ENCODE measurements at places on chromosomes 13 and 19.

GRCh38 chr13:100608906-100609305 lies 20.3 kb upstream of the GGACT start:
- DNase-seq = no peak

DNA sequence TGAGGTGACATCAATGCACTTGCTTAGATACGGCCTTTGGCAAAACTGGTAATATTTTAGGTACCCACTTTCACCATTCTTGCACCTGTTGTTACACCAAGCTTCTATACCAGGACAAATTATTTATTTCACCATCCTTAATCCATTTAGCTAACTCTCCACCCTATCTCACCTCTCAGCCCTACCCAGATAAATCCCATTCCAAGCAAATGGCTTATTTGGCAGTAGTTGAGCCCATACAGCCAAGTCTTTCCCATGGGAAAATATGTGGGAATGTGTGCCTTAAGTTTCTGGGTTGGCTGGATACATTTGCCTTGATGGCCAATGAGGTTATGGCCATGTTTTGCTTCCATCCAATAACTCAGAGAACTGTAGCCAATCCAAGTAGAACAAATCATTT lies 551.9 kb downstream of the GPC6 start:
- DNase-seq = no peak

DNA sequence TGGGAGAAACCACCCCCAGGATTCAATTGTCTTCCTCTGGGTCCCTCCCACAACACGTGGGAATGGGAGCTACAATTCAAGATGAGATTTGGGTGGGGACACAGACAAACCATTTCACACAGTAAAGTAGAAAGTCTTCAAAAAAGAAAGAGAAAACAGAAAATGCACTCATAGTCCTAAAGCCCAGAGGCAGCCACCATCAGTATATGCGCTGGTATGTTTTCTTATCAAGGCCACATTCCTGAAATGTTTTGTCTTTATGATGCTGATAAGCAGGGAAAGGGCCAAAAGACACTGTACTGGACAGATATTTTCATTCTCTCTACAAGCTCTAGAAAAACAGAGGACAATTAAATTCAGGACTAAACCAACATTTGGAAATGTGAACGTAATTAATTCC lies 375.8 kb upstream of the TSHZ3 start:
- DNase-seq = no peak

- no peak for DNase-seq
Observed at GRCh38 chr13:71625694-71626093, 241.3 kb downstream of the DACH1 start.

- DNase-seq = no peak
Observed at GRCh38 chr13:63190219-63190618, 1774.6 kb upstream of the PCDH20 start.

GRCh38 chr13:35475960-35476943 lies at the start of gene MAB21L1:
Gene MAB21L1 (minus strand): TSS chr13:35476689. CDS start chr13:35476138, 551 bp downstream.
- DNase-seq = no peak

GRCh38 chr13:86510792-86511191 lies 711.6 kb upstream of the SLITRK6 start:
- no peak for DNase-seq
